ENCODE measurements at places on chromosomes 12 and 14.

DNA sequence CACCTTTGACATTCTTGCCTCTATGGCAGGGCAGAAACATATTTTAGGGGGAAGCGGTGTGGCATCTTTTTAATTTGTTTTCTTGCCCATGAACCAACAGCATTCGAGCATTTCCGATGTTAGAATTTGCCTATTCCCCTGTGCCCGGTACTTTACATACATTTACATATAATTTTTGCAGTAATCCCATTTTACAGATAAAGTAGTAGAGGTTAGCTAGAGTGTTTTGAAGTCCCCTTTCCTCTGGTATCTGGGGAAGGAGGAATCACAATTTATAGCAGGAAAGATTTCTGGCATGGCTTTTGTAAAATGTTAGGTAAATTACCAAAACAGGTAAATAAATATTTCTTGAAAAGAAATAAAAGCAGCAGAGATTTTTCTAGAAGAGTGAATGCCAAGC, 1.6 kb downstream of the BORCS5 start:
- no peak for DNase-seq

DNA sequence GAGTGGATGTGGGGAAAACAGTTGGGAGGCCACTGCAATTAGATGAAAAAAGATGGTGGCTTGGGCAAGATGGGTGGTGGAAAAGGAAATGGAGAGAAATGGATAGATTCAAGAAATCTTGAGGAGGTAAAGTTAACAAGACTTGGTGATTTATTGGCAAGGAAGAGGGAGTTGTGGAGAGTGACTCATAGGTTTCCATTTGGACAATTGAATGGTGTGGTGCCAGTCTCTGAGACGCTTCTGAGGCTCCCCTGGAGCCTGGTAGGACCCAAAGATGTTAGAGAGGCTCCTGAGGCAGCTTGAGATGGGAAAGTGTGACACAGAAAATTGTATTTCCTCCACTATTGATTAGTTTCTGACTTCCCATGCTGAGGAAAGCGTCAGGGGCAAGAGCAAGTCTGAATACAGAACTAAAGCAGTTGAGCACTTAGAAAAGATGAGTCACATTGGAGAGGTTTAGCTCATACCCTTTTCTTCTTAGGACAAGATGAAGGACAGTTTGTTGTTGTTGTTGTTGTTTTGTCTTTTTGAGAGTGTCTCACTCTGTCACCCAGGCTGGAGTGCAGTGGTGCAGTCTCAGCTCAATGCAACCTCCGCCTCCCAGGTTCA, 4.5 kb downstream of the PRPF40B start:
- no peak for DNase-seq

DNA sequence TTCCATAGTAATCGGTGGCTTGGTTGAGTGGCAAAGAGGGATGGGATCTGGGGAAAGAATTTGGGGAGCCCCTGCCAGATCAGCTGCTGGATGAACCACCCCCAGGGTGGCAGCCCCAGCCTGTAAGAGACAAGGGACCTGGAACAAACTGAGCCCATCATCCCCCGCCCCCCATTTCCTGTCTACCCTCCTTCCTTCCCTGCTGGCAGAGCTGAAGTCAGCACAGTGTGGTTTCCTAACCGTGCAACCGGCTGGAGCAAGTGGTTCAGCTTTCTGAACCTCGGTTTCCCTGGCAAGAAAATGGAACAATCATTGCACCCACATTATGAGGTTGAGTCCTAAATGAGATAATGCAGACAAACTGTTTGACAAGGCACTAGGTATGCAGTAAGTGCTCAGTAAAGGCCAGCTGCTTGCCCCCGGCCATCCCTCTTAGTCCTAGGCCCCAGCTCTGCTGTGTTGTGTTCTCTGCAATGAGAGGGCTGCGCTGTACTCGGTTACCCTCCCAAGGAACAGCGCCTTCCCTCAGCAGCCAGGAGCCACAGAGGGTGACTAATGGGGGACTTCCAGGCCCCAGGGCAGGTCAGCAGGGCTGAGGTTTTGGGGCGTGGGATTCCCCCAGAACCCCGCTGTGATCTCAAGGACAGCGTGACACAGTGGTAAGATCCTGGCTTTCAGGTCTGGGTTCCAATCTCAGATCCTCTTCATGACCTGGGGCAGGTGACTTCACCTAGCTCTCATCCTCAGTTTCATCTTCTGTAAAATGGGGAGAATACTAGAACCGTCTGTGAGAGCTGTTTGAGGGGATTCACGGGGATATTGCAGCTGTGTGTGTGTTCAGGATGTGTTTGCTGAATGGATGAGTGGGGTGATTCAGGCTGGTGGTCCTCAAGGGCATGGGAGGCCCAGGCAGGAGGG, 16.5 kb downstream of the SELPLG start:
- DNase-seq = no peak

GRCh38 chr14:92544051-92544720, 30.6 kb downstream of the RIN3 start:
- DNase-seq = no peak

- DNase-seq = no peak
These were observed 113.5 kb upstream of the PCED1B start for GRCh38 chr12:46965880-46966279.

DNA sequence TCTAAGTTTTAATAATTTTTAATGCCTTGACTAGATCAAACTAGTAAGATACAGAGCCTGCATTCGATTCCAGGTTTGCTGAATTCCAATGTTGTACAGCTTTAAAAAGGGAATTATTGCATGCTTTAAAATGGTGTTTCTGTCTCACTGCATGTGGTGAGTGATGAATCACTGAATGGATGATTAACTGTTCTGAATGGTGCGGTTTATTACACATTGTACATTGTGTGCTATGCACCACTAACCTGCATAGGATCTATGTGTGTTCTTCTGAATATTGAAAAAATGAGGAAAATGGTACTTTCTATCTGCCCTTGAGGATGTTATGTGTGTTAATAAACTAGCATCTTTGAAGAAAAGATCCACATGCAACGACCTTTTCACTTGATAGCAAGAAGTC, 231.7 kb downstream of the NRXN3 start:
- DNase-seq = no peak

GRCh38 chr12:53956914-53957536, 2.3 kb downstream of the HOXC12 start:
- no peak for DNase-seq

Measured in GM04503 (cell line).